Substantia nigra (tissue), 51 donors: ENCODE measurements at places on chromosomes 16 and 17.

- no peak for DNase-seq
These were observed 327.6 kb downstream of the CDH13 start for GRCh38 chr16:82954224-82954929.

- DNase-seq = peak; percentile 95
These were observed at the start of gene CORO7 for GRCh38 chr16:4416200-4417032. TSS of gene CORO7 (minus strand) at chr16:4416596. CDS start at chr16:4416518, 78 bp downstream.

GRCh38 chr17:9284884-9285283 is 263.6 kb downstream of the NTN1 start:
- no peak for DNase-seq

DNA sequence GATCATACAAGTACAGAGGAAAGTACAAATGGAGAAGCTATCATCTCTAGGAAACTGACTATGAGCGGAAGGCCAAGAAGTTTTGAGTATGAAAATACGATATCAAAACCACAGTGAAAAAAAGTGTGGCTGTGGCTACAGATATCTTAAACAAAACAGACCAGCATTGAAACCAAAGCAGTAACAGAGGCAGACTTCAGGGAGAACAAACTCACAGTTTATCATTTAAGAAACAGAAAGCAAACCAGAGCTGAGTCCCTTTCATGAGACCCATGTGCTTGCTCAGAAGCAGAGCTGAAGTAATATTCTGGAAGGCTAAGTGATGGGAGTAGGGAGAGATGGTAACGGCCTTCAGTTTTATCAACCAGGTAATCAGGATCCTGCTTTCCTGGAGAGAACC is 317.8 kb downstream of the CA10 start:
- DNase-seq = no peak

- DNase-seq = peak; percentile 13
These were observed 22.1 kb downstream of the VAC14 start for GRCh38 chr16:70778901-70779309.

- no peak for DNase-seq
These were observed 299.3 kb downstream of the SOX9 start for GRCh38 chr17:72419866-72420774.

GRCh38 chr16:47780213-47780875 is 319.2 kb downstream of the PHKB start:
- DNase-seq = no peak

DNA sequence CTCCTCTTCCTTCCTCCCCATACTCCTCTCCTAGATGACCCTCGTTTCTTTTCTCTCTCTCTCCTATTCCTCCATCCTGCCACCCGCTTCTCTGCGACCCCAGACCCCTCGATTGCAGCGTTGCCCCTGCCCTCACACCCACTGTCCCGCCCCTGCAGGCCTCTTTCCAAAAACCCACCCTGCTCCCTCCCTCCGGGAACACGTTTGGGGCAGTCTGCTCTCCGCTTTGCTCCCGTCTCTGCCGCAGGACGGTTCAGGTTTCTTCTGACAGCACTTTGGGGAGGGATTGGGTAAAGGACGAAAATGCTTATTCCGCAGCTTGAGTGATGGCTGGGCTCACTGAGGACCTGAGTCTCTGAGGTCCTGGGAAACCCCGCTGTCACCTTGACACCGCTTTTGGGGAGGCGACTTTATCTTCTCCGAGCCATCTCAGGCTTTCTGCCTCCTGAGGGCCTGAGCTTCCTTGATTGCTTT is 690 bp downstream of the NDE1 start:
- no peak for DNase-seq

- no peak for DNase-seq
These were observed 7.4 kb upstream of the MEAK7 start for GRCh38 chr16:84511831-84512230.

GRCh38 chr17:58004060-58004459 is 3.0 kb downstream of the SRSF1 start:
- DNase-seq = no peak

GRCh38 chr17:77145224-77145611 is 4.4 kb downstream of the SEC14L1 start:
- DNase-seq = no peak

GRCh38 chr16:79805621-79806020 is 205.1 kb upstream of the MAF start:
- DNase-seq = peak; percentile 4

GRCh38 chr17:33016920-33017319 is 25.3 kb downstream of the SPACA3 start:
- DNase-seq = no peak

- DNase-seq = no peak
These were observed 265.4 kb upstream of the FOXF1 start for GRCh38 chr16:86244936-86245335.

GRCh38 chr17:17926840-17927449 is 45.3 kb downstream of the TOM1L2 start:
- DNase-seq = no peak

DNA sequence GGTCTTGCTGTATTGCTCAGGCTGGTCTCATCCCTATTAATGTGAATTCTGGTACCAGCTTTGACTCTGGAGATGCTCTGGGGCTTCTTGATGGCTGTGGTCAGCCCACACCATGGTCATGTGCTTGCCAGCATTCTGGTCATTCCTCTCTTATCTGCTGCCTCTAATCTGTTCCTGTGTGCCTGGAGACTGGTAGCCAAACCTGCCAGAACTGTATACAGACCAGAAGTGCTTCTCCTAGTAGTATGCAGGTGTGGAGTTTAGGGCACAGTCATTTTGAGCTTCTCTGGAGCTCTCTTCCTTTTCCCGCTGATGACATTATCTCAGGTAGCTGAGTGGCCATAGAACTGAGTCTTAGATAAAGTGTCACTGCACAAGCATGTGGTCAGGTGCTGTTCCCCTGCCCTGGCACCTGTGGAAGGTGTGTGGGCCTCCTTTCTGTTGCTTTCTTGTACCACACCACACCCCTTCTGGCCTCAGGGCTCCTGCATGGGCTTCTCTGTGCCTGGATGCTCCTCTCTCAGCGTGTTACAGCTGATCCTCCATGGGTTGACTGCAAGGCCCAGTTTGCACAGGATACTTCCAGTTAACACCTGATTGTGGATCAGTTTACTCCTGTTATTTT is 162.7 kb downstream of the SPECC1 start:
- no peak for DNase-seq

- no peak for DNase-seq
These were observed 263.2 kb downstream of the WWOX start for GRCh38 chr16:78362524-78363135.

DNA sequence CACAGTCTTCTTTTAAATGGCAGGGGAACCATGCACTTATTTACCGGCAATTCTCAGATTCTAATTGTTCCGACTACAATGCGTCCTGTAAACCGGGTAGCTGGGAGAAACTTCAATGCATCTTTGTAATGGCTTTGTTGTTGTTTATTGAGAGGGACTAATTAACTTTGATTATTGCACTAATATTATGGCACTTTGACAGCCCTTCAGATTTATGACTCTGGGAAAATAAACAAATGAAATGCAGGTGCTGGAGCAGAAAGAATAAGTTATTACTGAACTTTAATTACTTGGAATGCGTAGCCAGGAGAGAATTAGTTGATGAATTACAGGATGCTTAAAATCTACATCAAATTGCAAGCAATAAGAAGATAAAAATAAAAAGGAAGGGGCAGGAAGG is 77.0 kb downstream of the WWOX start:
- DNase-seq = no peak

DNA sequence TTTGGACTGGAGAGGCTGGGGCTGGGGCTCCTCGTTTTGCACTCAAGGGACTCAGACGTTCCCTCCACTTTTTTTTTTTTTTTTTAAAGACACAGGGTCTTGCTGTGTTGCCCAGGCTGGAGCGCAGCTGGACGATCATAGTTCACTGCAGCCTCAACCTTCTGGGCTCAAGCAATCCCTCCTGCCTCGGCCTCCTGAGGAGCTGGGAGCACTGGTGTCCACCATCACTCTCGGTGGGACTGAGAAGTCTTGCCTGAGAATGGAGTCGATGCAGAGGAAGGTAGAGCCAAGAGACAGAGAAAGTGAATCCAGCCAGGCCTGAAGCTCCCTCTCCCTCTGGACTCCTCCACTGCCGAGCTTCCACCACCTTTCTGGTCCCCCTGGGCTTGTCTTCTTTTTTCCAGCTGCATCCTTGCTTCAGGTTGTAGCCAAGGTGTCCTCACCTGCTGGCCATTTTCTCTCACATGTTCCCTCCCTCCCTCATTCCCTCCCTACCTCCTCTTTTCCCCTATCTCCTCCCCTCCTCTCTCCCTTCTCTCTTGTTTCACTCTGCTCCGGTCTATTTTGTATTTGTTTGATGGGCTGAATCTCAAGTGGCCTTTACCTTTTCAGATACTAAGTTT is 233.8 kb downstream of the SNX29 start:
- no peak for DNase-seq

DNA sequence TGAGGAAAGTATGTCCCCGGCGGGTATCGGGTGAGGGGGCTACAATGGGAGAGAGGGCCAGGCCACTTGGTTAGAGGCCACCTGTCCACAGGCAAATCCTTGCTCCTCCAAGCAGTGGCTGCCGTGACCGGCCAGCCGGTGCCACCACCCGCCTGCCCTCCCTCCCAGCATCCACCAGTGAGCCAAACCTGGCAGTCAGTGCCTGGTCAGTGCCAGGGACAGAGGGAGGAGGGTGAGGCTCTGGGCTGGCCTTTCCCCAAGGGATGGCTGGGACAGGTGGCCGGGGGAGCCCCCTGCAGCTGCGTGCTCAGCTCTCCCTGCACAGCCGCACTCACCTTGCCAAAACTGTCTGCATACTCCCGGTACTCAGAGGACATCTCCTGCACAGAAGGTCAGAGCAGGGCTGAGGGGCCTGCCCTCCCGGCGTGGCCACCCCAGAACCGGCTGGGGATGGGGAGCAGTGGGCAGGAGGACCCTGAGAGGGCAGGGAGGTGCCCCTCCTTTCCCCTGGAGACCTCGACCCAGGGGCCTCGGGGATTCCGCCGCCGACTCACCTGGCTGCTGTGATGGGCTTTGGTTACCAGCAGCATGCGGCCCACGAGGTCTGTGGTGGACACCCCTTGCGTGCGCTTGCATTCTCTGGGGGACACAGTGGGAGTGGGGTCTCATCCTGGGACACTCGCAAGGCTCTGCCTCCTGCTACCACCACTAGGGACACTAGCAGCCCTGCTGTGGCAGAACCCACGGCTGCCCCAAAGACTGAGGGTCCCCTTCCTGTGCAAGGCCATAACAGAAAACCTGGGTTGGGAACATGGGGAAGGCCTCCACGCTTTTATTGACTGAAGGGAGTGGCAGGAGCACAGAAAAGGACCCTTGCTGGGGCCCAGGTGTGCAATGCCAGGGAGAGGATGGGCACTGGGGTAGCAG is 3.7 kb downstream of the PCYT2 start:
- DNase-seq = no peak

DNA sequence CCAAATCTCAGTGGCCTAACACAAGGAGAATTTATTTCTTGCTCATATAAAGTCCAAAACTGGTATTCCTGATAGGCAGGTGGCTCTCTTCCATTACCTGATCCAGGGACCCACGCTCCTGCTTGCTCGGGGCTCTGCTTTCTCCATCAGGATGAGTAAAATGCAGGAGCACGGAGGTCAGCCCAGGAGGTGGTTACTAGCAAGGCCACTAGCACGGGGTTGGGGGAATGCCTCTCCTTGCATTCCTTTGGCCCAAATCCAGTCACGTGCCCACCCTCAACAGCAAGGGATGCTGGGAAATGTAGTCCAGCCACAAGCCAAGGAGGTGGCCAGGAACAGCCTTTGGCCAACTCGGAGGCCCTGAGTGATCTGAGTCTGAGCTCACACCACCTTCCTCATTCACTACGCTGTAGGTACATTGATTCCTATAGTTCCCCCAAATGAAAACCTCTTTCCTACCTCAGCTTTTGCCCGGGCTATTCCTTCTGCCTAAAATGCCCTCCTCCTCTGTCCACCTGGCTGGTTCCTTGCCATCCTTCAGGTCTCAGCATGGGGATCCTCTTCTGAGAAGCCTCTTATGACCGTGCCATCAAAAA is 38.3 kb upstream of the HAPSTR1 start:
- DNase-seq = no peak

DNA sequence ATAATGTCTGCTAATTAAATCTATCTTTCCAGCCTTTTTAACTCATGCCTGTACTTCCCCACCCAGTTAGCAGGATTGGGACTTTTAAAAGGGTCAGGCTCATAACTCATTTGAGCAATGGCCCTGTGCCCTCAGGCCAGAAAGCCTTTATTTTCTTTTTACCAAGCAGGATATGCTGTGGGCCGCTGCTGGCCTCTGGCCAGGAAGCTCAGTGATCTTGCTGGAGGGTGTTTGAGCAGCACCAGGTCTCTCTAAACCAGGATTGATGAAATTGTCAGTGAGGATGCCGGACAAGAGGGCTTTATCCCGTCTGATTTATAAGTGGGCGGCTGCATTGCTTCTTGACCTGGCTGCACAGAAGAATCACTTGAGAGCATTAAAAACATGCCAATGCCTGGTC is 187.8 kb downstream of the RAB11FIP4 start:
- DNase-seq = no peak

- DNase-seq = no peak
These were observed 45.4 kb downstream of the GAN start for GRCh38 chr16:81360135-81360534.

GRCh38 chr17:51435171-51435552 is 174.8 kb downstream of the UTP18 start:
- no peak for DNase-seq

GRCh38 chr17:53492532-53492931 is 330.2 kb upstream of the KIF2B start:
- DNase-seq = no peak

GRCh38 chr17:80968602-80969029 is 23.0 kb upstream of the CHMP6 start:
- DNase-seq = peak; percentile 57

- no peak for DNase-seq
These were observed 282.9 kb upstream of the IRX5 start for GRCh38 chr16:54647725-54648221.

GRCh38 chr16:60922920-60923319 is 1113.3 kb downstream of the CDH8 start:
- no peak for DNase-seq

DNA sequence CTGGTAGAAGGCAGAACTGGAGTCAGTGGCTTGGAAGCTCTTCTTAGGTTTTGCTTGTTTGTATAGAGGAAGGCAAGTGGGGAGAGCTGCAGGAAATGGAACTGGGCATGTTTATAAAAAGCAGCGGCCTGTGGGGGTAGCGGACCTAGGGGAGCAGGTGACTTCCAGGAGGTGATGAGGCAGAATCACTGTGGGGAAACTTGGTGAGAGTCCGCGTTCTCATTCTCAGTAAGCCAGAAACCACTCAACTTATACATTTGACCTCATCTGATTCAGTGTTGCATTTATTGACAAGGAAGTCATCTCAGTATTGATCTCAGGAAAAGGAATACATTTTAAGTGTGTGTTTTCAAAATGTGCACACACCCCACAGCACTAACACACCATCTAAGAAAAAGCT is 299.8 kb downstream of the CNTNAP4 start:
- no peak for DNase-seq

DNA sequence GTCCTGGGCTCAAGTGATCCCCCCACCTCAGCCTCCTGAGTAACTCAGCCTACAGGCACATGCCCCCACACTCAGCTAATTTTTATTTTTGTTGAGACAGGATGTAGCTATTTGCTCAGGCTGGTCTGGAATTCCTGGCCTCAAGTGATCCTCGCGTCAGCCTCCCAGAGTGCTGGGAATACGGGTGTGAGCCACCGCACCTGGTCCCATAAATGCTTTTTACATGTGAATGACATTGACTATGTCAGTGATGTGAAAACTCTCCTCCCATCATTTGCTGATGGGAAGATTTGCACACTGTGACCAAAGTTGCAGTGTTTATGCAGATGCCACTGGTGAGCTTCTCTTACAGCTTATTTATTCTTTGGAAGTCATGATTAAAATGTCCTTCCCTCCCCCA is 15.0 kb downstream of the PLCD3 start:
- DNase-seq = no peak
